ENCODE measurements at places on chromosomes 1 and 21. TPM values are rescaled to one million over a fixed set of nuclear protein-coding genes. Genes with fewer than 3 reads are reported as not detected.

DNA sequence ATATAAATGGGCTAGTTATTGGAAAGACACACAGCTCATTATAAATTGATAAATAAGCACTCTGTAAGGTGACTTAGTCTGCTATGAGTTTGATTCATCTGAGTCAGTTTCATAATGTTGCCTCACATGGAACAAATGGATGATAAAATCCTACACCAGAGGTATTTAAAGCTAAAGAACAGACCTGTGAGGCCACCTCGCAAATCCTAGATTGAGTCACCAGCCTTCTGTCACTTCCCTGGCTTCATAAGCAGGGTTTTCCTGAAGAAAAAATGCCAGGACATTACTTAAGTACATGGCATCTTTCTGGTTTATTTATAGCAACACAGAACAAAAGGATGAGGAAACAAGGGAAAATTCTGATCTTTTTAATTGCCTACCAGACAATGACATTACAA lies 18.4 kb downstream of the CD2 start:
- H3K4me3 ChIP-seq = no peak overlapping the region
- no peak for DNase-seq
- H3K4me1 ChIP-seq = peaks cover 4% of the 10 kb centered on the region
- no peaks in the 10 kb centered on the region for H3K27me3 ChIP-seq

DNA sequence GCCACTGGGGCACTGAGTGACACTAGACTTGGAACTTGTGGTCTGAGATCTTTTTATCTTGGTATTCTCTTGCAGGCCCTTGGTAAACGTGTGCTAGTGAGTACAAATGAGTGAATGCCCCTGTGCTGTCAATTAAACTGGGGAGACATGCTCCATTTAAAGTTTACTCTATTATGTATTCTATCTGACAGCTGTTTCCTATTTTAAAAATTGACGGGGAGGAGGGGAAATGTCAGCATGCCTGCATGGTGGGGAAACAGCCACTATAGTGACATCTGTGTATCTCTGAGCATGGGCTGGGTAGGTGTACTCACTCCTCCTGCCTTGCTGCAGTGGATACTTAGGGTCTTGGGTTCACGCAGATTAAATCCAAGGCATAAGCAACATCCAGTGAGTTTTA lies 59.0 kb upstream of the IKBKE start:
- no peak overlapping the region for H3K27ac ChIP-seq
- no peaks in the 10 kb centered on the region for H3K4me1 ChIP-seq
- DNase-seq = no peak
- no peaks in the 10 kb centered on the region for H3K36me3 ChIP-seq
- H3K27me3 ChIP-seq = no peaks in the 10 kb centered on the region
- H3K4me3 ChIP-seq = no peak overlapping the region

DNA sequence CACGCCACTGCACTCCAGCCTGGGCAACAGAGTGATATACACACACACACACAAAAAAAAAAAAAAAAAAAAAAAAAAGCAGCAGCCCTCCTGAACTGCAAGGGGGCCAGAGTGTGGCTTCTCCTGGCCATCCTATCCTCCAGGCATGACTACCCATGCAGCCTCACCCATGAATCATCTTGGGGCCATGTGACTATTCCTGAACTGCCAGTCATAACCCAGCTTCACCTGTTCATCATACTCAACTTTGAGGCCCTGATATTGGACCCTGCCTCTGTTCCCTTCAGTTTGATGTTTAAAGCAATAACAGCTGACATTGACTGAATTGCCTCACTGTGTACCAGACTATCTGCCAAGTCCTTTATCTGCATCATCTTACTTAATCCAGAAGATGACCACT lies 2.8 kb upstream of the HPCAL4 start:
- H3K27ac ChIP-seq = no peak overlapping the region
- no peaks in the 10 kb centered on the region for H3K36me3 ChIP-seq
- DNase-seq = no peak
- no peak overlapping the region for H3K4me3 ChIP-seq

DNA sequence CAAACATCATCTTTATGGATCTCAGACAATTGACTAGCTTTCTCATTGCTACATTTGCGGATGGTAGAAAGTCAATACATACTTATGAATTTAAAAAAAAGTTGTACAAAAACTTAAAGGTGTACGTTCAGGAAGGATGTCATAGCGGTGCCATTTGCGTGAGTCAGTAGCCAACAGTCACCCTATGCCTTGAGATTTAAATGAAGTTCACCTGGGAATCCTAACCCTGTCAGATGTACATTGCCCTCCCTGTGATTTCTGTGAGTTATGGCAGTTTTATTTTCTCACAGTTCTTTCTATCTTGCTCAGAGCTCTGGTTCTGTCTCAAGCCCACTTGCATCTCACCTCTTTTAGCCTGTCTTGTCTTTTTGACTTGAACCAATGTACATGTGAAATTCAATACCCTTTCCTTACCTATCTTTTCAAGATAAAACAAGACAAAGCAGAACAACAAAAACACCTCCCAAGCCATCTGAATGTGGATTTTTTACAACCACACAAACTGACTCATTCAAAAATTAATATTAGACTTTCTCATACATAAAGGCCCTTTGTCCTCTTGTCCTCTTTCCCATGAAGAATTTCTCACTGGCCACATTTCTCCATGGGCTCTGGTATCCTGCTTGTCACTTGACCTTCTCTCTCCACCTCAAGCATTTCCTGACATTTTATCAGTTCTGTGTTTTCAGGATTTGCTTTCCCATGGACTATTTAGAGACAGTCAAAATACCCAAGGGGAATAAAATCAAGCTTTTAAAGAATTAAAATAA lies 25.3 kb upstream of the ZNF697 start:
- H3K36me3 ChIP-seq = no peaks in the 10 kb centered on the region
- no peak for DNase-seq
- H3K4me1 ChIP-seq = peaks cover 5% of the 10 kb centered on the region
- H3K27me3 ChIP-seq = no peaks in the 10 kb centered on the region

DNA sequence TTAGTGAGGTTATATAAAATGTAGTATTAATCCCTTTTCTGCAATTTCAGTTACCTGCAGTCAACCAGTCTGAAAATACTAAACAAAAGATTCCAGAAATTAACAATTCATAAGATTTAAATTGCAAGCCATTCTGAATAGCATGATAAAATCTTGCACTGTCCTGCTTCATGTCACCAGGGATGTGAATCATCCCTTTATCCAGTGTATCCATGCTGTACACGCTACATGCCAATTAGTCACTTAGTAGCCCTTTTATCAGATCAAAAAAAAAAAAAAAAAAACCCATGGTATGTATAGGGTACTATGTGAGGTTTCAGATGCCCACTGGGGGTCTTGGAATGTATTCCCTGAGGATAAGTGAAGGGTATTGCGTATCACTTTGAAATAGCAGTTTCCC lies 191.3 kb upstream of the HP1BP3 start:
- H3K4me3 ChIP-seq = no peak overlapping the region
- no peak for DNase-seq
- peaks cover 4% of the 10 kb centered on the region for H3K4me1 ChIP-seq
- H3K36me3 ChIP-seq = no peaks in the 10 kb centered on the region
- H3K27ac ChIP-seq = no peak overlapping the region

- H3K27me3 ChIP-seq = no peaks in the 10 kb centered on the region
- H3K4me1 ChIP-seq = no peaks in the 10 kb centered on the region
- no peak overlapping the region for H3K27ac ChIP-seq
- H3K36me3 ChIP-seq = no peaks in the 10 kb centered on the region
- no peak for DNase-seq
Measured at GRCh38 chr1:226274138-226274537, 34.8 kb downstream of the LIN9 start.

DNA sequence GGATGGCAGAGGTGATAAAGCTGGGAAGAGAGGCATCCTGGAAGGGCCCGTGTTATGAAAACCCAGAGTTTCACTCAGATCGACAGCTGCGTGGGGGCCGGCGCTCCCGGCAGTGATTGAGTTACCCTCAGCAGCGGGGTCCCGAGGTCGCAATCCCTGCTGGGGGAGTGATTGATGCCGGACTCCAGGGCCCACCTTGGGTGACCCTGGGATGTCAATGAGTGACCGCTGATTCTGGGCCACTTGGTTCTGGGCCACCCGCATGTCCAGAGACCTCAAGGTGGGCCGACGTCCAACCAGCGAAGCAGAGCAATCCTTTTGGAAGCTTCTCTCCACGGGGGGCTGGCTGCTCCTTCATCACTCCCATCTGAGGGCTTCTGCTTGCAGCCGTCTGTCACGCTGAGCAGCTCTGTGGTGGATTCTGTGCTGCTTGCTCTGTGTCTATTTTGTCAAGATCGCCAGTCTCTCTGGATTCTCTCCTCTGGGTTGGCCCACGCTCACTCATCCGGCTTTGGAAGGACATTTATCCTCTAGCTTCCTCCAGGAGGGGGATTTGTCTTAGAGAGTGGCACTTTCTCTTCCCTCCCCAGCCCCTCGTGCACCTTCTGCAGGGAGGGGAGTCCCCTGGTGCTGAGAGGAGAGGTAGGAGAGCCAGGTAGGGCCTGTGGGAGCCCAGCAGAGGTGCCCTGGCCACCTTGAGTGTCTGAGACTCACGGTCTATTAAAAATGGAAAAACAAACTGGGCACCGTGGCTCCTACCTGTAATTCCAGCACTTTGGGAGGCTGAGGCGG lies 110.9 kb upstream of the C1orf174 start:
- H3K27me3 ChIP-seq = peaks cover 9% of the 10 kb centered on the region
- DNase-seq = no peak
- H3K27ac ChIP-seq = no peak overlapping the region
- no peaks in the 10 kb centered on the region for H3K36me3 ChIP-seq
- H3K4me1 ChIP-seq = no peaks in the 10 kb centered on the region

GRCh38 chr1:208438112-208438699 lies 194.0 kb upstream of the PLXNA2 start:
- no peak for DNase-seq
- no peak overlapping the region for H3K27ac ChIP-seq
- no peak overlapping the region for H3K4me3 ChIP-seq
- no peaks in the 10 kb centered on the region for H3K36me3 ChIP-seq
- peaks cover 4% of the 10 kb centered on the region for H3K27me3 ChIP-seq

GRCh38 chr1:84353695-84354094 lies 44.6 kb upstream of the DNASE2B start:
- H3K36me3 ChIP-seq = no peaks in the 10 kb centered on the region
- no peak for DNase-seq
- H3K27me3 ChIP-seq = no peaks in the 10 kb centered on the region

GRCh38 chr21:16309250-16309971 lies 579.6 kb downstream of the USP25 start:
- H3K4me3 ChIP-seq = no peak overlapping the region
- no peaks in the 10 kb centered on the region for H3K4me1 ChIP-seq
- H3K27me3 ChIP-seq = no peaks in the 10 kb centered on the region
- H3K36me3 ChIP-seq = no peaks in the 10 kb centered on the region
- no peak overlapping the region for H3K27ac ChIP-seq

- no peak for DNase-seq
- H3K4me1 ChIP-seq = peaks cover 8% of the 10 kb centered on the region
- H3K27ac ChIP-seq = peak overlapping the region; percentile 32
- H3K27me3 ChIP-seq = no peaks in the 10 kb centered on the region
- no peaks in the 10 kb centered on the region for H3K36me3 ChIP-seq
Measured at GRCh38 chr1:167905182-167905581, 8.8 kb downstream of the ADCY10 start.

DNA sequence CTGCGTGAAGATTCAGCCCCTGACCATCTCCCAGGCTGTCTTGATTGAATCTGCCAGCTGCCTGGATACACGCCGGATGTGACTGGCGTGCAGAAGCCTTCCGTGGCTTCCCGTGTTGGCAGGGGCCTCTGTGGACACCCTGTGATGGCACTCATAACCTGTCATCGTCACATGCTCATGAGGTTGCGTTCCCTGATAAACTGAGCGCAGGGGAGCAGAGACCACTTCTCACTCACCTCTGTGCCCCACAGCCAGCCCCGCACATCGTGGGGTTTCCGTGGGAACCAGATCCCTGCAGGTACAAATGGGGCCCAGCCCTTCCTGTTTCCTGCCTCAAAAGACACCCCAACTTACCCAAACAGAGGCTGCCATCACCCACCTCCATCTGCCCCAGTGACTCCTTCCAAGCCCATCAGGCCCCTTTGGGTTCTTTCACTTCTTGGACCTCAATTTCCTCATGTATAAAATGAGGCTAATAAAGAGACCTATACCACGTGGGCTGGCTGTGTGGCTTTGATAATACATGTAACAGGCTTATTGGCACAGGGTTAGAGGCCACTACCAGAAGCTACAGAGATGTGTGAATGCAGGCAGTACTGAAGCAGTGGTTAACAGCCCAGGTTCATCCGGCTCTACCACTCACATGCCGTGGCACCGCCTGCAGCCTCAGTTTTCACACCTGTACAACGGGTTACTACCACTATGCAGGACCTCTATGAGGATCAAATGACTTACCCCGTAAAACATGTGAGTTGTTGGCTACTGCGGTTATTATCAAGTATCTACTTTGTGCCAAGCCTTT lies 23.6 kb downstream of the HTR6 start:
- H3K4me3 ChIP-seq = no peak overlapping the region
- no peak for DNase-seq
- H3K36me3 ChIP-seq = peaks cover 2% of the 10 kb centered on the region
- no peaks in the 10 kb centered on the region for H3K27me3 ChIP-seq
- no peaks in the 10 kb centered on the region for H3K4me1 ChIP-seq

The ENAH gene
- 67.4 TPM for total RNA-seq

The ARHGAP29 gene
- total RNA-seq = 66.5 TPM

The NTMT2 gene
- not detected for total RNA-seq

The AGRN gene
- total RNA-seq = 135 TPM

The DAB1 gene
- total RNA-seq = 0.29 TPM

The CR1L gene
- total RNA-seq = not detected

The MAP1LC3C gene
- 14.2 TPM for total RNA-seq

The CCT3 gene
- 120 TPM for total RNA-seq
